ENCODE measurements at places on chromosomes 11 and 22. TPM values are rescaled to one million over a fixed set of nuclear protein-coding genes. Genes with fewer than 3 reads are reported as not detected.

DNA sequence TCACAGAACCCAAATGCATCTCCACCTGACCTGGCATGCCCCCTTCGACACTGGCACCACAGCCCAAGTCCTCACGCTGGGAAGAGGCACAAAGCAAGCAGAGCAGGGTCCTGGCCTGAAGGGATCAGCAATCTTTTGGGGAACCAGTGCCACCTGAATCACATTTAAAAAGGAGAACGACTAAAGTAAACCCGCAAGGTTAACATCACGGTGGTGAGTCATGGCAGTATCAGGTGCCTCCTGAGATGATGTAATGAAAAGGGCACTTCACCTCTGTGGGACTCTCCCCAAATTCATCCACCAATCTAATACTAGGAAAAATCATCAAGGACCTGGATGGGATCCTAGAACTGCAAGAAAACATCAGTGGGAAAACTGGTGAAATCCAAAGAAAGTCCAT, 44.9 kb downstream of the PACSIN2 start:
- DNase-seq = no peak

DNA sequence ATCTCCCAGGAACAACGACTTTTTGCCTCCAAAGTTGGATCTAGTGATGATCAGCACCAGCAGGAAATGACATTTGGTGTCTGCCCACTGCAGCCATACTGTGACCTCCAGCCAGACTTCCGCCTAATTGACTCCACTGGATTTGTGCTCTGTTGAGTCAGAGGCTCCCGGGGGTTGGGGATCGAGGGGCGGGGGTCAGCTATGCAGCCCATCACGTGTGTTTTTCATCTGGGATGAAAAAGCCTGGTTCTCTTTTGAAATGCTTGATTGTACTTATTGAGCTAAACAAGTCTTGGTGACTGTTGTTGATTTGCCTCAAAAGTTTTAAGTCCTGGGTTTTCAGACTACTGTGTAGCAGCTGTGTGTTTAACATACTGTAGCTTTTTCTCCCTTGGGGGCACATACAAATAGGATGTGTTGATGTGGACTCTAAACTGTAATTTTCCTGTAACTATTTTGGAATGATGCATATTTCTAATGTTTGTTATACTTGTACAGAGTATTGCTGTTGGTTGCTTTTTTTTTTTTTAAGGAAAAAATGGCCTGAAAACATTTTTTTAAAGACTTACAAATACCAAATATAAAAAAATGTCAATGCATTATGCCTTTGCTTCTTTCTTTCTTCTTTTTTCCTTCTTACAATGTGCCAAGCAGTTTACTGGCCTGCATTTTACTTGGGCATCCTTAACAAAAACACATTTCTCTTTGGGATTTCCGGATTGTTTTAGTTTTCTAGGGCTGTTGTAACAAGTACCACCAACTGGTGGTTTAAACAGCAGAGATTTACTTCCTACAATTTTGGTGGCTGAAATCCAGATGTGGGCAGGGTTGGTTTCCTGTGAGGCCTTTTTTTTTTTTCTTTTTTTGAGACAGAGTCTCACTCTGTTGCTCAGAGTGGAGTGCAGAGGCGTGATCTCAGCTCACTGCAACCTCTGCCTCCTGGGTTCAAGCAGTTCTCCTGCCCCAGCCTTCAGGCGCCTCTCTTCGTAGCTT, 46.1 kb upstream of the OR4B1 start:
- DNase-seq = no peak

GRCh38 chr11:6755303-6755952, 16.3 kb downstream of the OR2AG2 start:
- DNase-seq = no peak

- no peak for DNase-seq
Measured at GRCh38 chr22:22408269-22408668, 100.3 kb downstream of the ZNF280B start.

GRCh38 chr11:64384028-64384737, 25.2 kb downstream of the RPS6KA4 start:
- no peak for DNase-seq

GRCh38 chr11:3169255-3170043, 4.3 kb upstream of the OSBPL5 start:
- no peak for DNase-seq

DNA sequence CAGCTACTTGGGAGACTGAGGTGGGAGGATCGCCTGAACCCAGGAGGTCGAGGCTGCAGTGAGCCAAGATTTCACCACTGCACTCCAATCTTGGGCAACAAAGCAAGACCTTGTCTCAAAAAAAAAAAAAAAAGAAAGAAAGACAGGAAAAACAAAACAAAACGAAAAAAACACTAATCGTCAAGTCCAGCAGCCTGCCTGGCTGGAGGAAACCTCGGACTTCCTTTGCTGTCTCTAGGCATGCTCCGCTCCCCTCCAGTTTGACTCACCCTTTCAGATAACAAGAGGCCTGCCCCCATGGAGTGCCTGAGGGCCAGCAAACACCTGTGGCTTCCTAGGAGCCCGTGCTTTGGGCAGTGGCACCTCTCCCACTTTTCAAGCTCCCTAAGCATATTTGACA, 28.8 kb upstream of the CHKA start:
- no peak for DNase-seq

- no peak for DNase-seq
Measured at GRCh38 chr22:31933816-31934482, 10.4 kb upstream of the YWHAH start.

GRCh38 chr22:46280999-46281623, 13.3 kb downstream of the TTC38 start:
- DNase-seq = no peak

The ABTB2 gene
- total RNA-seq = 11.4 TPM

The C22orf23 gene
- 0.25 TPM for total RNA-seq

Measured in left lobe of liver (tissue), 2 donors.